ENCODE measurements at places on chromosomes 12 and 14. TPM values are rescaled to one million over a fixed set of nuclear protein-coding genes. Genes with fewer than 3 reads are reported as not detected.

The CCDC197 gene
- total RNA-seq: not detected

The SLC4A8 gene
- total RNA-seq: 2.8 TPM

The TRIM9 gene
- 2.1 TPM for total RNA-seq

The NTS gene
- not detected for total RNA-seq

The ERBB3 gene
- 1.1 TPM for total RNA-seq

All from thoracic aorta (tissue), 2 donors.